ENCODE measurements at places on chromosomes 6 and 20.

- no peak for DNase-seq
Measured at GRCh38 chr20:47099825-47100441, 205.3 kb downstream of the EYA2 start.

DNA sequence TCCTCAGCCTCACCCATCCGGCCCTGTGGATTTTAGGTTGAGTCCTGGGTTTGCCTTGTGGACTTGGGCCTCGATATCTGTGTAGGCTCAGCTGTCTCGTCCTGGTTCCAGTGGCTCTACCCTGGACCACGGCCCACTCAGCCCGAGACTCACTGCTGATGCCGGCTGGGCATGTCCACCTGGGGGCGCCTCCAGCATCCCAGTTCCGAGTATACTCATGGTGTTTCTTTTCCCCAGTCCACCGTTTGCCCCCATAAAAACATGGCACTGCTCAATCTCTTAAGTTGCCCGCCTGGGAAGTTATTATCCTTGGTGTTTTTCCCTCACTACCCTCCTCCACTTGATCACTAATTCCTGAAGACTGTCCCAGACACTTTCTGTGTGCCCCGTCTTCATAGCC, 99.1 kb downstream of the ARID1B start:
- DNase-seq: no peak

DNA sequence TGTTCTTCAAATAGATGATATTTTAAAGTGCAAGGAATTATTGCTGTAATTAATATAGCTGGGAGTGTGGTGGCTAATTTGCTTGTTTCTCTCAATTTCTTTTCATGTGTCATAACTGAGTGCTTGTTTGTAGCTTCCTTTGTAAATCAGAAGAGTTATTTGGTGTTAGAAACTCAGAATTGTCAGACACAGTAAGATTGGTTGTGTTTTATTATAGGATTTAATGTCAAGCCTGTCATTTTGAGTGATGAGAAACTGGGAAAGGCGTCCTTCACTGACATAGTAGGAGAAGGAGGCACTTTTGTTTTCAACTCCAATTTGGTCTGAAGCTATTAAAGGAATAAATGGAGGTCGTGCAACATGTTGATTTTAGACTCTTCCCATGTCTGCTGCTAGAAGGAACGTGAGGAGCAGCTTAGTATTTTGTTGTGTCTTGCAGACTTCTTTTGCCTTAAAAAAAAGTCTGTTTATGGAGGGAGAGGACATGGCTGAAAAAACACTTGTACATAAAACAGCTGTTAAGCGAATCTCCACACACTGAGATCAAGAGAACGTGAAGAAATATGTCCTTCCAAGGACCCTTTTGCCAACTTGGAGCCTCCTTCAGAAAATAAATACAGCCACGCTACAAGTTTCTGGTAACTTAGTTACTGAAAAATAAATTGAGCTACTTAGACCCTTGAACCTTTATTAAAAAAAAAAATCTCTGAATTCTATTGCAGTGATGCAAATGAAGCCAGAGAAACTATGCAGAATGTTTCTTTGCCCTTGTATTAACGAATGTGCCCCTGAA, 59.5 kb downstream of the BMP6 start:
- DNase-seq: no peak

DNA sequence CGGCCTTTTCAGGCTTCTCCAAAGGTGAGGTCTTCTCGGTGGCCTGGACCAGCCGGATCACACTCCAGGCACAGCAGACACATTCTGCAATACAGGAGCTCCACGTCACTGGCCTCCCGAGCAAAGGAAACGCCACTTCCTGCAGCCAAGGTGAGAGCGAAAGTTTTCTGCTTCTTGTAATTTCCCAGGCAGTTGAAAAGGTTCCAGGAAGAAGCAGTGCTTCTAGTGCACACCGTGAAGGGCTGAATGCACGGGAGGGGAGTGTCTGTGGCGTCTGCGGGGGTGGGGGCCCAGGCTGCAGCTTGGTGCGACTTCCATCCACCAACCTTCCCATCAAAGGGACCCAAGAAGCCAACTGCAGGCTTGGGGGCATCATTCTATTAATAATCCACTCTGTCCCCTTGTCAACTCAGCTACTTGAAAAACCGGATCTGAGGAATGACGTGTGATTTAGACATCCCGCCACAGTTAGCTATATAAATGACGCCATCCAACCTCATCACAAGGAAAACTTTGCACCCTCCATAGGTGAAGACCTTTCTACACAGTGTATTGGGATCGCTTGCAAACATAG, 61.1 kb downstream of the NFATC2 start:
- DNase-seq: no peak

- no peak for DNase-seq
Measured at GRCh38 chr20:45432294-45432693, 16.4 kb downstream of the PIGT start.

DNA sequence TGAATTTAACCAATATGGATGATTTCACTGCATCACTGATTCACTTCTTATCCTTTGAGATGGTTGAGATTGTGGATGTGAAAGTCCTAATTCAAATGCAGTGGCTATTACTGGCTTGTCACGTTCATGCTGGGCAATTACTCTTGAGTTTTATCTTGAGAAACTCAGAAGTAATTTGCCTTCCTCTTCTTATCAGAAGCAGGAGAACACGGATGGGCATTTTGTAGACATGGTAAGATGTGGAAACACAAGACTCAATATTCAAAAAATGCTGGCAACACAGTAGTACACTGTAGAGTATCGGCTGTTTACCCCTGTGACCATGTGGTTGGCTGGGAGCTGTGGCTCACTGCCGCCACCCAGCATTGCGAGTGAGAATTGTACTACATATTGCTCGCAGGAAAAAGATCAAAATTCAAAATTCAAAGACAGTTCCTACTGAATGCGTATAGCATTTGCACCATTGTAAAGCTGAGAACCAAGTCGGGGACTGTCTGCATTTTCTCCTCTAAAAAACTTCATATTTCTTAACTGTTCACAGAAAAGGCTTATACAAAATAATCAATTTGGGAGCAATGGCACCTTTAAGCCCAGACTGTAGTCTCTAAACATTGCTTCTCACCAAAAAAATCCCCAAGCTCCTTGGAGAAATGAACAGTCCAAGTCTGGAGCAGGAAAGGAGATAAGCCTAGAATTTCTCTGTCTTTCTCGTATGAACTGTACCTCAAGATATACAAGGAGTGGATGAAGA, 61.9 kb upstream of the ELOVL5 start:
- DNase-seq: no peak

DNA sequence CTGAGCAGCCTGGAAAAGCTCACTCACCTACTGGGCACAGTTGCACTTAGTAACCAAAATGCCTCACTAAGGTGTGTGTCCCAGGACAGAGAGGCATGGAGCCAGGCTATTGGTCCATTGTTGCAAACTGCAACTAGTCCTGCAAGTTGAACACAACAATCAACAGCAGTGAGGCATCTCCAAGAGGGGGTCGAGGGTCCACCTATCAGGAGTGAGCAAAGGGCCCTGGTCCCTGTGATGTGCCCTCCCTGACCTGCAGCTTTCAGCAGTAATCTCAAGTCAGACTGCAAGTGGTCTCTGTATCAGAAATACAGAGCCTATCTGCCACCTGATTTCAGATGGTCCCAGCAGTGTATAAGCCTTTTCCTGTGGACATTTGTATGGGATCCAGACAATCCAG, 50.2 kb upstream of the TGM3 start:
- no peak for DNase-seq

DNA sequence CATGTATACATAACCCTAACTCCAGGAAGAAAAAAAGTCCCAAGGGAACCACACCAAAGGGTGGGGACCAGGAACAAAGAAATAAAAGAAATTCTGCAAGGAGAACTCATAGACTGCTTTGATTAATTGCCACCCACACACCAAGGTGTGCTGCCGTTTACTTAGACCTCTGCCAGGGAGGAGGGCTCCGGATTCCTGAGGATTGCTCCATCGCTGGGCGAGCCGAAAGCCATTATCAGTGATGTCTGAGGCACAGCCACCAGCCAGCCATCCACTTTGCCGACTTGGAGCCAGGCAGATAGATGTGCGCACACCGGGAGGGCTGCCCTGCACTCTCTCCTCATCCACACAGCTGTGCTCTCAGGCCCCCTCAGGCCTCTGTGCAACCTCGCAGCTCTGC, 272.7 kb upstream of the FOXQ1 start:
- no peak for DNase-seq

DNA sequence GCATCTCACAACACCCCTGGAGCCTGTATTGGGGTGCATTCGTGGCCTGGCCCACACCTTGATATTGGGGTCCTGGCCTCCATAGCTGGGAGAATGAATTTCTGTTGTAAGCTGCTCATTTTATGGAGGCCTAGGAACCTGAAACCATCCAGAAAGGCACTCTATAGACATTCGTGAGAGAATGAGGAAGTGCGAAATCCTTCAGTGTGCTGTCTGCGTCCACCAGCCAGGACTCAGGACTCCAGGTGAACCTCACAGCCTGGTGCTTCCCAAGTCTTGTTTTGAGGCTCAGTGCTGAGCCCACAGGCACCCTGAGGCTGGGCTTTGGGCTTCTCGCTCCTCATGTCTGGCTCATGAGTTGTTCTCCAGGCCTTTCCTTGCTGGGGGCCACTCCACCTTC, 11.9 kb upstream of the RBBP8NL start:
- DNase-seq: no peak

- no peak for DNase-seq
Measured at GRCh38 chr6:10951675-10952282, 64.9 kb downstream of the SYCP2L start.

GRCh38 chr20:10954137-10954840, 280.5 kb upstream of the JAG1 start:
- DNase-seq: no peak

DNA sequence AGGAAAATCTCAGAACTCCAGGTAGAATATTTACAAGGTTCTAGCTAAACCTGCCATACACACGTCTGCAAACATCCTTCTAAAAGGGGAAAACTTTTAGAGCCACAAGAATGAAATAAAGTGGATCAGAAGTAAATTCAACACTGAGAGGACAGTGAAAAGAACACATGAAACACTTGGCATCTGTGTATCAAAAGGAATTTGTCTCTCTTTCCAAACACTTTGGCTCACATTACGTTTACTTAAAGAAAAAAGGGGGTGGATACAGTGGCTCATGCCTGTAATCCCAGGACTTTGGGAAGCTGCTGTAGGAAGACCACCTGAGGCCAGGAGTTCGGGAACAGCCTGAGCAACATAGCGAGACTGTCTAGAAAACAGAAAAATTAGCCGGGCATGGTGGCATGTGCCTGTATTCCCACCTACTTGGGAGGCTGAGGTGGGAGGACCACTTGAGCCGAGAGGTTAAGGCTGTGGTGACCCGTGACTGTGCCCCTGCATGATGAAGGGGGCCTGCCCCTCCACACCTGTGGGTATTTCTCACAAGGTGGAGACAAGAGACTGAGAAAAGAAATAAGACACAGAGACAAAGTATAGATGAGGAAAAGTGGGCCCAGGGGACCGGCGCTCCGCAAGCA, 35.4 kb downstream of the NINL start:
- no peak for DNase-seq

GRCh38 chr20:5136096-5136495, 9.3 kb downstream of the CDS2 start:
- no peak for DNase-seq

DNA sequence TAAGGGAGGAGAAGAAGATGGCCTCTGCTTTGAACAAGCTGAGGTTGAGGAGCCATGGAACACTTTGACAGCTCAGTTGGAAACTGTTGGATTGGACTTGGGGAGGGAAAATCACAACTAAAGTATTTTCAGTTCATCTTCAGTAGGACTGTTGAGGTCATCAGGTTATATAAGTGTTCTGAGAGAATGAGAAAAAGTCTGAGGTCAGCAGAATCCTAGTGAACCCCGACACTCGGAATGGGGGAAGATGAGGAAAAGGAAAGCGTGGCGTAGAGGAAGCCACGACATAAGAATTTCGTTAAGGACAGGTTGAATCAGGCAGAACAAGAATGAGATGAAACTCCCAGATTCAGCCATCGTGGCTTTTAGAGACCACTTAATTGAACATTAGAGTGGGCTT, 4.0 kb upstream of the TRAM2 start:
- DNase-seq: no peak

DNA sequence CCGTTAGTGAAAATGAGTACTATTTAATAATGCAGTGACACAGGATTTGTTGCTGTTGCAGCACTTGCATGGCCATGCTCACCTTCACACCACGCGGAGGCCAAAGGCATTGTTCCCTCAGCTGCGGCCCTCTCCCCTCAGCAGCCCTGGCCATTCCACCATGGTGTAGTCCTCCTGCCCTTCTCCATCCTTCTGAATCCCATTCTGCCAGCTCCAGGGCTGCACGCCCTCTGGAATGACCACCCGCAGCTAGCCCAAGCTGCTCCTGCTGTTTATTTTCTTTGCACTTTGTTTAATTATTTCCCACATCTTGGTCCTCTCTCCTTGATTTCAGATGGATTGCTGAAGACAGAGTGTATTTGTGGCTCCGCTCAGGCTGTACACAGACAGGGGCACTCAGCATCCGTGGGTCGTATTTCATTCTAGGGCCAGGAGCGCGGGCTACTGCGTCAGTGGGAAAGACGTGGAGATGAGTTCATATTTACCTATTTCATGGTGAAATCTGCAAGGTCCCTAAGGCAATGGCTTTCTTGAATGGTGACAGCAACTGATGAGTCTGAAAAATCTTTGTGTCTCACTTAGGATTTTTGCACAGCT, 81.4 kb upstream of the DUSP22 start:
- no peak for DNase-seq

DNA sequence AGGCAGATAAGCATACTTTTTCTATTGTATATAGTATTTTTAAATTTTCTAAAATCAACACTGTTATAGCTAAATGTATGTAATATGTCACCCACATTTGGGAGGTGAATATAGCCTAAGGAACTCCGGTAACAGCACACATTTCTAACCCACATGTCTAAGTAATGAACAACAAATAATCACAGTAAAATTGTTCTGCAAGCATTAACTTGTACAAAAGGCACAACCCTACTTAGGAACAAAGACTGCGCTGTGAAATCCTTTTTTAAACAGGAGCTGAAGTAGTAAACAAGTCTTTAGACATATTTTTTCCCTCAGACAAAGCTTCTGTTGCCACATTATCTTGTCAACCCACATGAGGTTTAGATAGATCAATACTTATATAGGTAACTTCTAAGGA, 872.4 kb upstream of the SLC35B3 start:
- no peak for DNase-seq

DNA sequence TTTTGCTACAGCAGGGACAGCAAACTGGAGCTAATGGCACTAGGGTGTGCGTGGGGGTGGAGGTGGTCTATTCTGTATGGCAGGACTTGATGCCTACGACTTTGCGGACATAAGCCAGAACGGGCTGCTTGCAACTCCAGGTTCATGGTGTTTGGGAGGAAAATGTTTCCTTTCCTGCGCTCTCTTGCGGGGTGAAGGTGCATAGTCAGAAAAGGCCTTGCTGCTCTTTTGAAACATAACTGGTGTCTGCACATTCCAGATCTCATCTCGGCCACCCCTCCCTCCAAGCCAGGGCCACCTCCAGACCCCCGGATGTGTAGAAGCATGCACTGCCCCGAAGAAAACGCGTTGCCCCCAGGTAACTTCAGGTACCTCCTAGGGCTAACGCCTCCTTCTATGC, 8.1 kb downstream of the FOXA2 start:
- DNase-seq: no peak

All from NCI-H187 treated with DMSO at 0.1 percent for 48 hours (cell line).